Naive thymus-derived CD8-positive, alpha-beta T cell (primary cell): ENCODE measurements at places on chromosomes 7 and 10. TPM values are rescaled to one million over a fixed set of nuclear protein-coding genes. Genes with fewer than 3 reads are reported as not detected.

The C10orf67 gene
- 0.16 TPM for total RNA-seq

GRCh38 chr7:149199234-149199995, 4.1 kb downstream of the ZNF282 start:
- H3K27me3 ChIP-seq = no peaks in the 10 kb centered on the region
- no peak for DNase-seq
- H3K36me3 ChIP-seq = peaks cover 59% of the 10 kb centered on the region
- no peak overlapping the region for H3K27ac ChIP-seq
- peaks cover 29% of the 10 kb centered on the region for H3K4me1 ChIP-seq
- no peak overlapping the region for H3K4me3 ChIP-seq

DNA sequence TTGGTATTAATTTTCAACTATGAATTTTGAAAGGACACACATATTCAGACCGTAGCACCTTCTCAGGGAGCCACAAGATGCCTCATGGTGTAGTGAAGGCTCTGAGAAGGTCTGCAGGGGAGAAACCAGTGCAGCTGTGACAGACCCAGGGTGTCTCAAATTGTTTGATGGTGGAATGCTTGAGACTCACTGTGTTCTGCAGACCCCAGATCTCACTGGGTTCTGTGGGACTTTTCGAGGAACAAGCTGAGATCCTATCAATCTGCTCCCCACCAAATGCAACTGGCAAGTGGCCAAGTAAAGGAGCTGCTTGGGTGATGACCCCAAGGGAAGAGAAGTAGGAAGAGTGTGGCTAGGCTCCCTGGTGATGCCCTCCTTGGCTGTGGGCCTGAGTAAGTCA, 130.5 kb upstream of the UNC5B start:
- no peak overlapping the region for H3K4me3 ChIP-seq
- H3K4me1 ChIP-seq = no peaks in the 10 kb centered on the region
- H3K36me3 ChIP-seq = no peaks in the 10 kb centered on the region
- H3K27me3 ChIP-seq = no peaks in the 10 kb centered on the region
- H3K27ac ChIP-seq = no peak overlapping the region
- DNase-seq = no peak

The HSPB1 gene
- total RNA-seq = 49.4 TPM

- H3K27ac ChIP-seq = no peak overlapping the region
- DNase-seq = no peak
- no peak overlapping the region for H3K4me3 ChIP-seq
- H3K4me1 ChIP-seq = peaks cover 8% of the 10 kb centered on the region
These were observed 34.8 kb downstream of the SKIDA1 start for GRCh38 chr10:21490711-21491105.

DNA sequence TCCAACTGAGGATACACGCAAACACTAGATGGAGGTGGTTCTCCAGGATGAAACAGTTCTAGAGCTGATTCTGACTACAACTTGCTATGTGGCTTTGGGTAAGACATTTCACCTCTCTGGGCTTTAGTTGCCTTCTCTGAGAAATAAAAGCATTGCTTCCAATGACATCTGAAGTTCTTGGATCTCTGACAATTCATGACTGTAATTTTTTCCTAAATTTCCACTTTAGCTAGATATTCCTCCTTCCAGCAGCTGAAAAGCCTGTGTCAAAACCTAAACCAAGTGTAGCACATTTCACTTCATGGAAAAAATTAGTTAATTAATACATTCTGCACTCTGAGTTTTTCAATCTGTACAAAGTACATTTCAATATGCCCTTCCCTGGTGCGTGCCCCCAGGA, 50.0 kb upstream of the ANK3 start:
- H3K27ac ChIP-seq = no peak overlapping the region
- no peaks in the 10 kb centered on the region for H3K4me1 ChIP-seq
- no peak for DNase-seq
- H3K4me3 ChIP-seq = no peak overlapping the region

The CNNM1 gene
- 0.55 TPM for total RNA-seq

DNA sequence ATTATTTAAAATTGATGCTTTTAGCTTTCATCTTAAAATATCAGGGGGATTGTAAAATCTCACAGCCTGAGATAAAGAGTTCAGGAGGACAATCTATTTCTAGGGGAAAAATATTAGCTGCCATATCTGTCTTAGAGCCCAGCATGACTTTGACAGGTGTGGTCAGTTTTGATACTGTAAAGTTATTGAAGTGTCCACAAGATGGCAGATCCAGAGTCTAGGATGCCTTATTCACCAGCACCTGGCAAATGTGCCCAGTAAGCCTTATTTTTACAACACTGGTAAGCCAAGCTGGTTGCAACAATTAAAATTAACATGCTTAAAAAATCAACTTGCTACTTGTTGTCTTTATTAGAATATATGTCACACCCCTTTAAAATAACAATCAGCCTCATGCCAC, 579.3 kb downstream of the SH2D4B start:
- peaks cover 2% of the 10 kb centered on the region for H3K27me3 ChIP-seq
- H3K4me1 ChIP-seq = no peaks in the 10 kb centered on the region
- no peak overlapping the region for H3K27ac ChIP-seq
- H3K36me3 ChIP-seq = no peaks in the 10 kb centered on the region
- DNase-seq = no peak
- H3K4me3 ChIP-seq = no peak overlapping the region

- H3K27me3 ChIP-seq = no peaks in the 10 kb centered on the region
- H3K36me3 ChIP-seq = peaks cover 68% of the 10 kb centered on the region
- no peak for DNase-seq
- no peak overlapping the region for H3K4me3 ChIP-seq
These were observed 8.0 kb downstream of the ZNF518A start for GRCh38 chr10:96138102-96138501.

DNA sequence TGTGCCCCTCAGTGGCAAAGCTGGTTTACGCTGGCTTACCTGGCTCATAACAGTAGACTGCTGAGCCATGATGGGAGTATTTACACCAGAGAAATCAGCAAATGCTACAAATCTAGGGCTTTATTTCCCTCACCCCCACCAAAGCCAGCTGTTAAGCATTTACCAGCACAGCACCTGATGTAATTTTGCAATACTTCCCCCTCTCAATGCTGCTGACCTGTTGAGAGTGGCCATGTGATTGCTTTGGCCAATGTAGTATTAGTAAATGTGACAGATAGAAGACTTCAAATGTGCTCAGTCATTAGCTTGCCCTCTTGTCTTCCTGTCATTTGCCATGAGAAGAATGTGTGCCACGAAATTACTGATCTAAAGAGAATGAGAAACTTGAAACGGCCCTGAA, 46.6 kb downstream of the HERPUD2 start:
- H3K27me3 ChIP-seq = no peaks in the 10 kb centered on the region
- no peak overlapping the region for H3K4me3 ChIP-seq
- H3K27ac ChIP-seq = peak overlapping the region; percentile 83
- peaks cover 47% of the 10 kb centered on the region for H3K36me3 ChIP-seq
- peaks cover 80% of the 10 kb centered on the region for H3K4me1 ChIP-seq
- DNase-seq = no peak

The ZMIZ1 gene
- 11.2 TPM for total RNA-seq

The SDK1 gene
- 0.11 TPM for total RNA-seq

DNA sequence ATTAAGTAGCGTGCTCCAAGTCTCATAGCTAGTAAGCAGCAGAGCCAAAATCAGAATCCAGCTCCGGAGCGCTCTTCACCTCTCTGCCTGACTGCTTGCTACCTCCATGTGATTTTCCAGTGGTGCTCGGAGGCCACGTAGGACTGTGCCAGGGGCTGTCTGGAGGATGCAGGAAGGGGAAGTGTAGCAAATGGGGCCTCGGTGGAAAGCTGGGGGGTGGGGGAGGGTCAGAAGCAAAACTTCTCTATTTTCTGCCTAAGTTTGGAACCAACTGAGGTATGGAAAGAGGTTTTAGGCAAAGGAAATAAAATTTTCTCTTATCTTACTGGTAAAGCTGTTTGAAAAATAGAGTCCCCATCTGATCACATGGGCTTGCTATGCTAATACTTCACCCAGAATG, 108.7 kb downstream of the TBXAS1 start:
- no peaks in the 10 kb centered on the region for H3K27me3 ChIP-seq
- no peak overlapping the region for H3K4me3 ChIP-seq
- DNase-seq = no peak
- no peaks in the 10 kb centered on the region for H3K36me3 ChIP-seq
- peaks cover 35% of the 10 kb centered on the region for H3K4me1 ChIP-seq

The VSTM2A gene
- not detected for total RNA-seq

GRCh38 chr10:88291289-88292184, 291.6 kb downstream of the RNLS start:
- peaks cover 4% of the 10 kb centered on the region for H3K4me1 ChIP-seq
- no peaks in the 10 kb centered on the region for H3K36me3 ChIP-seq
- DNase-seq = no peak
- H3K27ac ChIP-seq = no peak overlapping the region
- H3K27me3 ChIP-seq = no peaks in the 10 kb centered on the region

GRCh38 chr7:20450536-20450935, 119.8 kb downstream of the ITGB8 start:
- no peaks in the 10 kb centered on the region for H3K27me3 ChIP-seq
- no peak for DNase-seq
- no peak overlapping the region for H3K4me3 ChIP-seq
- H3K27ac ChIP-seq = no peak overlapping the region
- H3K4me1 ChIP-seq = no peaks in the 10 kb centered on the region

DNA sequence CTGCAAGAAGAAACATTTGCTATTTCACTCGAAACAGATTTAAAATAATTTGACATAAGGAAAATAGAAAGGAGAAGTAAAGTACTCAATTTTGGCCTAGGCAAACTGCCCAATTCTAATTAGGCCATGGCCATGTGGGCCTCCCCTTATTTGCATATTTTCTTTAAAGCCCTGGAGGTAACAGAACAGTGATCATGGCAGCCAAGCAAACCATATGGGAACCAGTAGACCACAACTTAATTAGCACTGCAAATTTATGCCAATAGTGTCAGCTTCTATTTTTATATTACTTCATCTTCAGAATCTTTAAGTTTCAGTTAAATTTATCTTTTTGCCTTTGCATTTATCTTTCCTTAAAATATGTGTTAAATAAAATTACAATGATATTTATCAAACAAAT, 63.3 kb upstream of the THSD7A start:
- H3K27me3 ChIP-seq = no peaks in the 10 kb centered on the region
- no peak for DNase-seq
- H3K4me3 ChIP-seq = no peak overlapping the region
- H3K4me1 ChIP-seq = no peaks in the 10 kb centered on the region
- no peaks in the 10 kb centered on the region for H3K36me3 ChIP-seq

DNA sequence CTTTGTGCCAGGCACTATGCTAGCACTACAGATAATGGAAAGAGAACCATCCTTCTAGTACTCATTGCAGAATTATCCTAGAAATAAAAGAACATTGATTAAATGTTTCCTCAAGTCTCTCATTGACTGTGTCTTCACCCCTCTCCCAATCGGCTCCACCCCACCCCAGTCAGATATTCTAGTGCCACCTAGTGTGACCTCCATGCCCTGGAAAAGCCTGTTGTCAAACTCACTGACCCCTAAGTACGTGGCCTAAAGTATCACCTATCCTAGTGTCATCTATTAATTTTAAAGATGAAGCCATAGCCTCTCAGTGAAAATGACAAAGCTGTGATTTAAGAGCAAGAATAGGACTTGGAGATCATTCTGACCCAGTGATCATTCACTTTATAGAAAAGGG, 26.3 kb downstream of the LGI1 start:
- H3K36me3 ChIP-seq = no peaks in the 10 kb centered on the region
- no peak overlapping the region for H3K4me3 ChIP-seq
- no peak for DNase-seq
- H3K4me1 ChIP-seq = no peaks in the 10 kb centered on the region
- H3K27ac ChIP-seq = no peak overlapping the region

- no peaks in the 10 kb centered on the region for H3K27me3 ChIP-seq
- H3K36me3 ChIP-seq = peaks cover 5% of the 10 kb centered on the region
- no peak overlapping the region for H3K27ac ChIP-seq
- no peak overlapping the region for H3K4me3 ChIP-seq
- H3K4me1 ChIP-seq = peaks cover 1% of the 10 kb centered on the region
These were observed 31.5 kb downstream of the TM9SF3 start for GRCh38 chr10:96555330-96555729.

The TAS2R41 gene
- total RNA-seq = not detected

The PHTF2 gene
- total RNA-seq = 14.8 TPM

GRCh38 chr7:44801890-44802289, 5.4 kb downstream of the PPIA start:
- no peak for DNase-seq
- no peaks in the 10 kb centered on the region for H3K27me3 ChIP-seq
- H3K4me3 ChIP-seq = no peak overlapping the region
- peak overlapping the region; percentile 7 for H3K27ac ChIP-seq

The GTF2IRD1 gene
- 1.3 TPM for total RNA-seq

GRCh38 chr10:74677951-74678350, 148.4 kb upstream of the KAT6B start:
- H3K27ac ChIP-seq = no peak overlapping the region
- H3K4me3 ChIP-seq = no peak overlapping the region
- DNase-seq = no peak
- H3K27me3 ChIP-seq = no peaks in the 10 kb centered on the region
- H3K4me1 ChIP-seq = peaks cover 8% of the 10 kb centered on the region

The PNLIPRP3 gene
- not detected for total RNA-seq

DNA sequence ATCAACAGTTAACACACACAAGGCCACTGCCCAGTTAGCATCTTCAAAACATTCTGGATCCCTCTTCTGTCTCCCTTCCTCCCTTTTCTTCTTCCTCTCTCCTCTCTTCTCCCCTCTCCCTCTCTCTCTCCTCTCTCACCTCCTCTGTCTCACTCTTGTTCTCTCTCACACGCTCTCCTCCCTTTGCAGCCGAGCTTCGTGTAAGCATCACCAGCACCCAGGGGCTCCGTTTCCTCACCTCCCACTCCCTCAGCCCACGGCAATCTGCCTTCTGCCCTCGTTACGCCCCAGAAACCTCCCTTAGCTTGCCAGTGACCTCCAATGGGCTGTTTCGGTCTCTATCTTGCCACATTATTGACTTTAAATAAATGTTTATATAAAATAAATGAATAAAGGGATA, 147.4 kb downstream of the TEX36 start:
- H3K4me3 ChIP-seq = no peak overlapping the region
- H3K27ac ChIP-seq = no peak overlapping the region

GRCh38 chr10:62653254-62653653, 151.3 kb upstream of the ADO start:
- no peak for DNase-seq
- no peak overlapping the region for H3K27ac ChIP-seq
- H3K36me3 ChIP-seq = no peaks in the 10 kb centered on the region

- H3K4me1 ChIP-seq = no peaks in the 10 kb centered on the region
- no peak overlapping the region for H3K27ac ChIP-seq
- H3K36me3 ChIP-seq = peaks cover 8% of the 10 kb centered on the region
- no peak overlapping the region for H3K4me3 ChIP-seq
- H3K27me3 ChIP-seq = peaks cover 3% of the 10 kb centered on the region
- no peak for DNase-seq
These were observed 171.3 kb downstream of the FZD1 start for GRCh38 chr7:91435381-91436059.

- no peaks in the 10 kb centered on the region for H3K4me1 ChIP-seq
- H3K36me3 ChIP-seq = no peaks in the 10 kb centered on the region
- H3K27me3 ChIP-seq = no peaks in the 10 kb centered on the region
- no peak for DNase-seq
- H3K27ac ChIP-seq = no peak overlapping the region
These were observed 50.1 kb upstream of the INPP5A start for GRCh38 chr10:132487241-132488135.

DNA sequence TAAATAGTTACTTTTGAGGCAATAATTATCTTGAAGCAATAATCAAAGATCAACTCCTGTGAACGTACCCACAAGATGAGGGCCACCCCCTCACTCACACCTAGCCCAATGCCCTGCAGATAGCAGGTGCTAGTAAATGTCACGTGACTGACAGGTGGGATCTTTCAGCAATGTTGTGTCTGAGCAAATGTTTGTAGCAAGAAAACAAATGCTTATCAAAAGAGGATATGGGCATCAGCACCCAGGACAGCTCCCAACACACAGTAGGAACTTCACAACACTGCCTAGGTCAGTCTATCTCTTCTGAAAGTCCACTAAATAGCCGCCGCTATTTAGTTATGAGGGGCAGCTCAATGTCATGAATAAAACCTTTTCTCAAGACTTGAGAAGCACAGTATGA, 120.8 kb upstream of the PDLIM1 start:
- H3K27me3 ChIP-seq = no peaks in the 10 kb centered on the region
- H3K36me3 ChIP-seq = no peaks in the 10 kb centered on the region
- no peak overlapping the region for H3K4me3 ChIP-seq
- H3K4me1 ChIP-seq = no peaks in the 10 kb centered on the region
